ENCODE measurements at places on chromosomes 6 and 20. TPM values are rescaled to one million over a fixed set of nuclear protein-coding genes. Genes with fewer than 3 reads are reported as not detected.

Gene NRM
- total RNA-seq: 19.7 TPM

Gene GSTA1
- not detected for total RNA-seq

Gene CGA
- total RNA-seq: not detected

Gene COL12A1
- 0.16 TPM for total RNA-seq

Gene HLA-B
- 2,773 TPM for total RNA-seq

Gene FAM83D
- total RNA-seq: 14.2 TPM

Gene KCNB1
- not detected for total RNA-seq

Gene E2F1
- 76.1 TPM for total RNA-seq

Gene PGC
- total RNA-seq: not detected

Gene PROCR
- 4.5 TPM for total RNA-seq

Gene CD93
- total RNA-seq: 0.08 TPM

Gene B3GALT4
- 2.1 TPM for total RNA-seq

Gene CD83
- 46.9 TPM for total RNA-seq

Gene CENPQ
- 22.5 TPM for total RNA-seq

Gene TMEM74B
- total RNA-seq: 1.5 TPM
